NT2/D1 (cell line): ENCODE measurements at places on chromosomes 2 and 18.

DNA sequence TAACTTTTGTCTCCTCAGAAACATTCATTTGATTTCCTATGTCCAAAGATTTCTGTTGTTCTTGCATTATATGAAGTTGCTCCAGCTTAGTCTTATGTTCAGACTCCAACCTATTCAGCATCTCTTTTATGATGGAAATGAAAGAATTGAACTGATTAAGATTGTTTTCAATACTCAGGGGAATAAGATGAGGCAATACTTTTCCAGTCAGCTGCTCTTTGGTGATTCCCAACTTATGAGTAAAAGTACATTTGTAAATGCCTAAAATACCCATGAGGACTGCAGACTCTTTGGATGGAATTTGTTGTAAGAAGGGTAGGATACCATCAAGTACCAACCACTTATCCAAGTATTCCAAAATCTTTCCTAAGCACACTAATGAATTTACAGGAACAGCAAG lies 39.8 kb downstream of the TRAK2 start:
- DNase-seq: no peak

DNA sequence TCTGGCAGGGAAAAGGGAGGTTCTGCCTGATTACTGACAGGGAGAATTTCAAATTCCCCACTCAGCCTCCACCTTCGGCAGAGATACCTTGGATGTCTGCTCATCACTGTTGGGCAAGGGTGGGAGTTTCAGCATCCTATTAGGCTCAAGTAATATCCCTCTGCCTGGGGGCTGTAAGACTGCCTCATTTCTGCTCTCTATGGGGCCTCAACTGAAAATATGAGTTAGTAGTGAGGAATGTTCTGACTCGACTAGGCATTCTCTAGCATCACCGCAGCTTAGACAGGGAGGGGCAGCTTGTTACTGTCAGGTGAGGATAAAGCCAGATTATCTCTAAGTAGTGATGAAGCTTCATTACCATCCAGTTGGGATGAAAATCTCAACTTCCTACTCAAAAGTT lies 87.7 kb upstream of the LRP1B start:
- DNase-seq: no peak

- no peak for DNase-seq
Measured at GRCh38 chr2:236001166-236001828, 166.9 kb downstream of the GBX2 start.

DNA sequence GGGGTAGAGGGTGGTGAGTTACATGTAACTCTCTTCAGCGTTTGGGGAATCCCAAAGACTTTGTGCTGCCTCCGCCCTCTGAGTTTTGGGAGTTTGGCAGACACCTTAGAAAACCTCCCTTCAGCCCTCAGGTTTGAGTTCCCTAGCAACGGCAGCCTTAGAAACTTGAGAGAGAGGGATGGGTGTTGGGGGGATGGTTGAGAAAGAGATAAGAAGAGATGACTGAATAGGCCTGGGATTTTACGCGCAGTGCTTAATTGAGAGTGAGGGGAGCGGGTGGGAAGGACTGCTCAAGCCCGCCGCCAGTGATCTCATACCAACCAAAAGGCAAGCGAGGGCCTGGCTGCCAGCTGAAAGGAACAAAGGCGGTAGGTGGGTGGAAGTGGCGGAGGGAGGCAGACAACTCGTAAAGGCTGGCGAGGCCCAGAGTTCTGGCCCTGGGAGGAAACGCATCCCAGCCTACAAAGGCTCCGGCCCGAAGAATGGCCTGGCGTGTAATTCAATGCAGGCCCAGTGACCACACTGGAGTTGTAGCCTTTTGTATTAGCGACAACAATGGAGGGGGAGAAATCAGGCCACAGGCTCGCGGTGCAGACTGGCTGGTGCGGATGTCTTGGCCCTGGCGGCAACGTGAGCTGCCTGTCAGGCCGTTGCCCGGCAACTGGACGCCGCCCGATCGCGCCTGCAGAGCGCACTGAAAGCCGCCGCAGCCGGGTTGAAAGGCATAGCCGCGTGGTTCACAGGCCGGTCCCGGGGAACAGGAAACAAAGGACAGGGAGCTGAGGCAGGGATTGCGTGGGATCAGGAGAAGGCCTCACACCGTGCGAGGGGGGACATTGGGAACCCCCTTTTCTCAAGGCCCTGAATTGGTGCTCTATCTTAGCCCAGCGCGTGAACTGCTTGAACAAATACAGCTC lies 39.9 kb upstream of the DARS1 start:
- peak; percentile 89 for DNase-seq

GRCh38 chr2:205706769-205707381 lies 24.6 kb downstream of the NRP2 start:
- no peak for DNase-seq

DNA sequence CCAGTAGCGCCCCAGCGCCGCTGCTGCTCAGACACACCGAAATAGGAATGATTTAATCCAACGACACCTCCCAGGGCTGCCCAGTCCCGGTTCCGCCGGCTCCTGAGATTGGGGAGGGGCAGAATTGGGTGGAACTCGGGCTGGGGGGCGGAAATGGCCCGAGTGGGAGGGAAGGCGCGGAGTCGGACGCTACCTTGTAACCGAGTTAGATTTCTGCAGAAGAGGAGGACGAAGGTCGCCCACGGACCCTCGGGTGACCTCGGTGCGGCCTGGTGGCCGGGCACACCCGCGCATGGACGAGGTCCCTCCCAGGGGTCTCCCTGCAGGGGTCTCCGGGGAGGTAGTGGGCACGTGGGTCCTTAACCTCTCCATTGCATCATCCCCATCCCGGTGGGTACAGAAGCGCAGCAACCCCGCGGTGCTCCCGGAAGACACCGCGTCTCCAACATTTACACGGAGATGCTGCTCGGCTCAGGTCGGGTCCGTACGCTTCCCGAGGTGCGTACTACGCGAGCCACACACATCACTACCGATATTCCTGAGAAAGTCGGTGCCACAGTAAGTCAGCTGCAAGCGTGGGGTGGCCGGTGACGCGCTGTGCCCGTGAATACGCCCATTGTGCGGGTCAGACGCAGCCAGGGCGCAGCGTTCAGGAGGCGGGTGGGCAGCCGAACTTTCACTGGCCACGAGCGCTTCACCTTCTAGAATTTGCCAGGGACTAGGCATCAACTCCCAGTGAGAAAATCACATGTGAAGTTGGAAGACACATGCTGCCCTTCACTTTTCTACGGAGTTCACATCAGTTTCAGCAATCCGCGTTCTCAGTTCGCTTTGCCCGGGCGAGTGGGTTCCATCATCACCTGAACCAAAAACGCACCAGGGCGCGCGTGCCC lies 3.0 kb downstream of the ZNF516 start:
- no peak for DNase-seq

- DNase-seq: no peak
Measured at GRCh38 chr2:118812552-118812951, 34.9 kb downstream of the EN1 start.

- DNase-seq: no peak
Measured at GRCh38 chr18:21363348-21363747, 121.3 kb downstream of the GREB1L start.

- no peak for DNase-seq
Measured at GRCh38 chr2:210195101-210195852, 24.1 kb upstream of the KANSL1L start.

- DNase-seq: no peak
Measured at GRCh38 chr2:226965376-226965775, 129.5 kb downstream of the RHBDD1 start.

DNA sequence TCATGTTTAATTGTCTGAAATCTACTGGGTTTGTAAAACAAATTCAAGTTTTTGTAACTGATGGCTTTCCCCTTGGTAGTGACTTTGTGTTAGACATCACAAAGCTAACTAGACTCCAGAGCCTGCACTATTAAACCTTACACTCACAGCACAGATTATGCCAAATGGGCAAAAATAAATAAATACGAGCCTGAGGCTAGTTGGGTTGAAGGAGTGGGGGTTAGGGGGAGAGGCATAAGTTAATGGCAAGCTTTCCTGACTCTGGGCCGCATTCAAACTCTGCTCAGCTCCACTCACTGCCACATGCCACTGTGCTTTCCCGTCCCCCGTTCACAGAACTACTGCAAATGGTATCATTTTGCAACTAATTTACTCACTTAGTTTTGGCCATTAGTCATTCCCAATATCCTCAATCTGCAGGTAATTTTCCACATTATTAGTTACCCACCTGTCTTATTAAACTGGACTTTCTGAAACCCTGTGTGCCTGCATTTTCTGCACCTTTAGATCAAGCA lies 1079.9 kb upstream of the PIK3C3 start:
- no peak for DNase-seq

DNA sequence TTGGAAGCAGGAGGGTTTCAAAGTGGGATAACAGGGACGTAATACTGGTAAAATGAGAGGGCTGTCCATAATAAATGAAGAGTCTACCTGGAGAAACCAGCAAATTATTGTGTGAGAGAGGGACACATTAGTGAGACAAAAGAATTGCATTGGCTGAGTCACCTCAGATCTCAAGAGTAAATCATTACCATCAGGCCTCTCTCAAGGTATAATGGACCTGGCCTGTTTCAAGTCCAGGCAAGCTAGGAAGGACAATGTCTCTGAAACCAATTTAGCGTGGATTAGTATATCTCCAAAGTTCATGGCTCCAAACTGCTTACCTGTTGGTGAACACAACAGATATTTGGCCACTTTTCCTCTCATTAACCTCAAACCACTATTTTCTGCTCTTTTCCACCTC lies 471.4 kb downstream of the CMPK2 start:
- DNase-seq: no peak

DNA sequence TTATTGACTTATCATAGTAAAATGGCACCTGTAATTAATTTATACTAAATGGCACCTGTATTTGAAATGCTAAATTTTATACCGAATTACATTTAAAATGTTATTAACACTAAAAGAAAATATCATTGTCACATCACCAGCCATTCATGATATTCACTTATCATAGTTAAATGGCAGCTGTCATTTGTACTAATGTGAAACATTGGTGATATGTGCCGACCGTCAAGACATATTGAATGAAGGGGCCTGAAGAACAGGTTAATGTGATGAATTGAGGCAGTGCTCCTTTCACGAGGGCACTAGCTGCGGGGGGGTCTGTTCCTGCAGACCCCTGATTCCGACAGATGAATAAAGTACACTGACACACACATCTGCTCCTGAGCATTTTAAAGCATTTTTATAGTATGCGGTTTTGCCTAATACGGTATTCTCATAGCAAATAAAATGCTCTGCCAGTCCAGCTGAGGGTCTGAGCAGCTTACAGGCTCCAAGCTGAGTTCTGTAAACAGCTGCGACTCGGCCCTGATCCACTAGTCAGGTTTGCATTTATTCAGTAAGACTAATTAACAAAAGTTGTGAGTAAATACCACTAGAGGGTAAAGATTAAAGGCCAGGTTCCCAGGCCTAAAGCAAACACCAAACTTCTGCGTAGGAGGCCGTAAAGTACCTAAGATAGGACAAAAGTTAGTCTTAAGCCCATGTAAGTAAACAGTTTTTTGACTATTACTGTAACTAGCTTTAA lies 593.4 kb upstream of the NETO1 start:
- DNase-seq: no peak

DNA sequence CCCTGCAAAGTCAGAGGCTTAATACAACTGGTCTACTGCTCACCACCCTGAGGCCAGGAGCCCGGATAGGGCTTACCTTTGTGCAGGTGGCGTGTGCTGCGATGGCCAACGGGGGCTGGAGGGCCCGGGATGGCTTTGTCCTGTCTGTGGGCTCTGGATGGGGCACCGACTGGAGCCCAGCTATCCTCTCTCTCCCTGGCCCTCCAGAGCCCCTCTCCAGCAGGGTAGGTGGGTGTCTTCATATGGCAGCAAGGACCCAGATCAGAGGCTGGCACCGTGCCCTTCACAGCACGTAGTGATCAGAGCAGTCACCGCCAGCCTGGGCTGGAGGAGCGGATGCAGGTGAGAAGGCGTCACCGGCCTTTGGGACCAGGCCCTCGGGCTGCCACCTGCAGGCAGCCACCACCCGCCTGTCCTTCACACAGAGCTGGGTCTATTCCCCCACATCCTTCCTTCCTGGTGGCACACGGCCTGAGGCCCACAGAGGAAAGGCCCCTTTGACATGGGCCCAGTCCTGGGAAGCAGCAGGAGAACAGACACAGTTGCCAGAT lies 232.1 kb downstream of the EIPR1 start:
- DNase-seq: no peak

DNA sequence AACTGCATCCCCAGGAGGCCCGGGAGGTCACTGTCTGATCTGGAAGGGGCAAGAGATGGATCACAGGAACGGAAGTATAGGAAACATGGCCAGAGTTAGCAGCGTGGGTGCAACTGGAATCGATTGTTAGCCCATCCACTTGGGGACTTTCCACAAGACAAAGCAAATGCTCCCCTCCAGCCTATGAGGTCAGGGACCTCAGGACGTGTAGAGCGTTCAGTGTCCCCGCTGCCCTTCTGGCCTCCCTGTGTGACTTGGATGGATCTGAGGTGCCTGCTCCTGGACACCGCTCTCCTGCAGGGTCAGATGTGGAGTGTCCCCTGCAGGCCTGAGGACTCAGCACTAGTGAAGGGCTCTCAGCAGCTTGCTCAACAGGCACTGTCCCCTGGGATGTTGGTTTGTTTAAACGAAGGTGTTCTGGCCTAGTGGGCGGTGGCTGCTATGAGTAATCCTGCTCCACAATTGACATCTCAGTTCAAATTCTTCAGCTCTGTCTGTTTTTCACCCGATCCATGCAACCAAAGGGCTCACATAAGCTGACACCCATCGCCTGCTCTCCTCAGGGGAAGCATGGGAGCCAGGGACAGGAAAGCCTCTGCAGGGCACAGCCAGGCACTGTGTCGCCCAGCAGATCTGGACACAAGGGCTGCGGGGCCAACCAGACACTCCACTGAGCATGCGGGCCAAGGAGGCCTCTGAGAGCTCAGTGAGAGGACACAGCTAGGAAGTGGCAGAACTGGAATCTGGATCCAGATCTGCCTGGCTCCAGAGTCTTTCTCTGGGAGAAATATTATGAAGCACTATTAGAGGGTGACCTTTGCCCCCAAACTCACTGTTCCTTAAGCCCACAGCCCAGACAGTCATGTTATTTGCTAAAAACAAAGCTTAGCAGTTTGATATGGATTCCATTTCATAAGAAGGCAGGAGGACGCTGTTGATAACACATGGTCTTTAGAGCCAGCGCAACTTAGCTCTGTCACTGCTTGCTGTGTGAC lies 78.5 kb downstream of the RHOB start:
- DNase-seq: no peak

GRCh38 chr18:8742387-8743361 lies 37.3 kb downstream of the MTCL1 start:
- no peak for DNase-seq

DNA sequence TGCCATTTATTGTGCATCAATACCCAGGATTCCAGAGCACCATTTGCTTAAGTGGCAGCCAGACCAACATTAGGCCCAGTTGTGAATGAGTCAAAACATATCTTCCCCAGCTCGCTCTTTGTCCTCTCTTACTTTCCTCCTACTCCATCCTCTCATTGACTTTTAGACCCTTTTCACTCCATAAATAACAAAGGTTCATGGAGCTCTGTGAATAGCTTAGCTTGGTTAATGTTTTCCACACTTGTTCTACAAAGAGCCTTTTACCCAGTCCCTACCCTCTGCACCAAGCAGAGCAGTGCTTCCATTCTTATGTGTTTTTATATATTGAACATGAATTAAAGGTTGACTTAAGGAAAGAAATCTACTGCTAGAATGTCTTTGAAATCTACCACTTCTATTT lies 625.8 kb upstream of the FANCL start:
- no peak for DNase-seq
